ENCODE measurements at places on chromosomes 4 and X.

DNA sequence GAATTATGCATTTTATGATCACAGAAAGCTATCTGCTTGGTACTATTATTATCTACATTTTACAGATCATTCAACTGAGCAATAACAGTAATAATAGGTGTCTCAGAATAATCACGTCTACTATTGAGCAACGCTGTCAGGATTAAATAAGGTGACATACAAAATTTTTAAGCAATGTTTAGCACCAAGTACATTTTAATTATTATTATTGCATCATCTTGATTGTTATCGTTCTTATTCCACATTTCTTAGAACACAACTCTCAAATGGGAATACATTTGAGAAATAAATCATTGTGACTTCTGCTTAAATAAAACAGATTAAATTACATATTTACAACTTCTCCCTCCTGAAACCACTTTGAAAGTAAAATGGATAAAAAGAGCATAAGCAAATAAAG, 1083.5 kb upstream of the ADGRL3 start:
- DNase-seq, result no peak

DNA sequence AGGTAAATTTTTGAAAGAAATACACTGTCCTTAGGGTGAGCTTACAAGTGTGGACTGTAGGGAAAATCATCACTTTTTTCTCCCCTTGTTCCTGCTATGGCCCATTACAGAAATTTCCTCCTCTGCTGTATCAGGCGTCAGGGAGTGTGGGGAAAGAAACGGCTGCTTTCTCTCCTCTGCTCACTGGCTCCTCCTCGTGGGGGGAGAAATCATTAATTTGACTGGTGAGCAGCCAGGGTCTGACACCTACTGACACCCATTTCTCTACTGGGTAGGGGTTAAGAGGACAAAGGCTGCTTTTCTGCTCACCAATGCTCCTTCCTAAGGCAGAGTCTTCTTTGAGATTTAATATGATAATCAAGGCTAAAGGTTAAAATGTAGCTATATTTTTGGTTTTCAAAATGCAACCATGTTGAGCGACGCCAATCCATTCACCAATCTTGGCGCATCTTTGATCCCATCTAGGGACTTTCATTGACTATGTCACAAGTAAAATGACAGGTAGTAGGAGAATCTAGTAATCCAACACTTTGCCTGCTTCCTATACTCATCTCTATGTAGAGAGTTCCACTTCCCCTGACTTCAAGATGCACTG, 25.1 kb downstream of the SETD7 start:
- DNase-seq, result peak; percentile 58

GRCh38 chr4:86755388-86755787, 93.8 kb downstream of the SLC10A6 start:
- no peak for DNase-seq

DNA sequence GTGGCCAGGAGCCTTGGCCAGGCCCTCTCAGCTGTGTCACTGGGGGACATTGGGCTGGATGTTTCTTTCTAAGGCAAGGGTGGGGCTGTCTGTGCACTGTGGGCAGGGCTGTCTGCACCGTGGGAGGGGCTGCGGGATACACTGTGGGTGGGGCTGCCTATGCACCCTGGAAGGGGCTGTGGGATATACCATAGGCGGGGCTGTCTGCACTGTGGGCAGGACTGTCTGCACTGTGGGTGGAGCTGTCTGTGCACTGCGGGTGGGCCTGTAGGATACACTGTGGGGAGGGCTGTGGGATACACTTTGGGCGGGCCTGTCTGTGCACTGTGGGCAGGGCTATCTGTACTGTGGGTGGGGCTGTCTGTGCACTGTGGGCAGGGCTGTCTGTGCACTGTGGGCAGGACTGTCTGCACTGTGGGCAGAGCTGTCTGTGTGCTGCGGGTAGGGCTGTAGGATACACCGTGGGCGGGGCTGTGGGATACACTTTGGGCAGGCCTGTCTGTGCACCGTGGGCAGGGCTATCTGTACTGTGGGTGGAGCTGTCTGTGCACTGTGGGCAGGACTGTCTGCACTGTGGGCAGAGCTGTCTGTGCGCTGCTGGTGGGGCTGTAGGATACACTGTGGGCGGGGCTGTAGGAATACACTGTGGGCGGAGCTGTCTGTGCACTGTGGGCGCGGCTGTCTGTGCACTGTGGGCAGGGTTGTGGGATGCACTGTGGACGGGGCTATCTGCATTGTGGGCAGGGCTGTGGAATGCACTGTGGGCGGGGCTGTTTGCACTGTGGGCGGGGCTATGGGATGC, 31.1 kb downstream of the ACOX3 start:
- peak; percentile 67 for DNase-seq

GRCh38 chr4:185879666-185880312, 67.8 kb upstream of the SORBS2 start:
- no peak for DNase-seq

GRCh38 chr4:14807856-14808255, 194.4 kb upstream of the CPEB2 start:
- DNase-seq, result no peak

- no peak for DNase-seq
Measured at GRCh38 chr4:150206265-150206664, 128.0 kb downstream of the DCLK2 start.

- DNase-seq, result no peak
Measured at GRCh38 chrX:34805951-34806350, 136.6 kb upstream of the FAM47B start.

DNA sequence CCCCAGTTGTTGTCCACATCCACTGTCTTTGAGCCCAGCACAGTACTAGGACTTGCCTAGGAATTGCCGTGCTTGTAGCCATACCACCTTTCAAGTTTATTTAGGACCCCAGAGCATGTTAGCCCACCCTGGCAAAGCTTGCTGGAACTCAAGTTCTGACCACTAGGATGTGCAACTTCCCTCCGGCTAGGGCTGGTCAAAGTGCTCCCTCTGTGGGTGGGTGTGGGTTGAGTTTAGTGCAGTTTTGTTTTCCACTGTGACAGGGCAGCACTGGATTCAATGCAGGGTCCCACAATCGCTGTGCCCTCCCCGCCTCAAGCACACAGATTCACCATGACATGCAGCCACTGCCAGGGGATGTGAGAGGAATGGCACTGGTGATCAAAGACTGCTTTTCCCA, 96.0 kb downstream of the RASGEF1B start:
- no peak for DNase-seq

DNA sequence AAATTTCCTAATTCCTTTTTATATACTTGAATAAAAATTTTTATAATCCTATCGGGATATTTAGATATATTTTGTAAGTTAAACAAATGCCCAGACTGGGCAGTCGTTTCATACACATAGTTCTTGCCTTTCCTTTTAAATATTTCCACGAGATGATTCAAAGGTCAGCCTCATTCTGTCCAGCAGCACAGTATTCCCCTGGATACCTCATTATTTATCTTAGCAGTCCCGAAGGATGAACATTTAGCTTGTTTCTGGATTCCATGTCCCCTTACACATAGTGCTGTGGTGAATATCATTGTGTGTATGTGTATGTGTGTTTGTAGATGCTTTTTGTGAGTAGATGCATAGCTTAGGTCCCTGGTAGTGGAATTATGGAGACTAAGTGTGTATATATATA, 38.3 kb downstream of the RAPGEF2 start:
- DNase-seq, result no peak

DNA sequence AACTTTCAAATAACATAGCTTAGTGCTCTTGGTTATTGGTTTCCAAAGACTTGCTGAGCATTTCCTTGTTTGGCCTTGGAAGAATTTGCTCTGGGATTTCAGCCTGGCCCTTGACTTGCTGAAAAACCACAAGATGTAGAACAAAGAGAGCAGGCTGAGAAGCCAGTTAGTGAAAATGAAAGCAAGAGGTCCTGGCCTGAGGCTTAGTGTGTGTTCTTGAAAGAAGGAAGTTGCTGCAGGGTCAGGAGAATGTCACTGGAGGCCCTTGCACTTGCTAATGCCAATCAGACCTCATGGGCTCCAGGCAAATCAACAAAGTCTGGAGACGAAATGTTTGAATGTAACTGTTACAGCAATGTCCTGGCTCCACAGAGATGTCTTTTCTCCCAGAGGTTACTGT, 79.4 kb downstream of the SYNPO2 start:
- DNase-seq, result no peak

DNA sequence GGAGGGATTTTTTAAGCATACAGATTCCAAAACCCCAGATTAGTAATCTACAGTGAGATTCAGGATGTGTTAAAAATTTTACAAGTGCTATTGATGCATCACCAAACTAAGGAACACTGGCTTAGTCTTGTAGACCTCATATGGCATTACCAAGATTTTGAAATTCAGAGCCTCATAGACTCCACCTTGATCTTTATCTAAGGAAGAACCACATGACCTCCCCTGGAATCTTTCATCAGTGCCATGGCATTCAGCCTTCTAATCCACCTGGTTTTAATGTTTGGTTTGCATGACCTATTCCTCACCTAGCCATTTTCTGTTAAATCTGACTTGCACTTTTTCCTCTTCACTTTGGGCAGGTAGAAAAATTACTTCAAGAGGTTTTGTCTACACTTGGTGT, 171.6 kb downstream of the NKX6-1 start:
- DNase-seq, result no peak

GRCh38 chr4:145920205-145920604, 18.4 kb downstream of the ZNF827 start:
- no peak for DNase-seq

- no peak for DNase-seq
Measured at GRCh38 chr4:94603170-94603747, 151.5 kb downstream of the PDLIM5 start.

GRCh38 chr4:179631321-179631720, 2189.1 kb upstream of the AGA start:
- DNase-seq, result no peak

DNA sequence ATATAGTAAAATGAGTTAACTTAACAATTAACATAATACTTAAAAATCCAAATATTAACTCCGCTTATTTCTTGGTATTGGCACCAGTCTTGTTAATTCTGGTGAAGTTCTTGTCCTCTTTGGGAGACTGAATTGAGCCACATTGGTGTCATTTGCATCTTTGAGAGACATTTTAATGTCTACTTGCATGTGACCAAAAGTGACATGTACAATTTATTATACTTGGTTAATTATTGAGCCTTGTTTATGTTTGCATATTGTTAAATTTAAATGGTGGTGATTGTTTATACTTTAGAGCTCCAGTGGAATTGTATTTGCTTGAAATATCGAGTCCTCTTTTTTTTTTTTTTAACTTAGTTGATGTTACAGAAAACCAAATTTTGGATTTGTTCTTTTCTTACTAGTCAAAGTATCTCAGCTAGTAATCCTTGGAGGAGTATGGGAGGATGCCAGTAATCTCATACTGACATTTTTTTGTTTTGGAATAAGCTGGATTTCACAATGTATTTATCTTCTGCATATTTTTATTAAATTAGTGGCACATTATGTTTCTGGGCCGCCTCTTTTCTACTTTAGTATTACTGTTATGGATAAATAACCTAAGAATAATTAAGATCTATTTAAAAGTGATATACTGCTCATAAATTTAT, 3.9 kb downstream of the SPCS3 start:
- no peak for DNase-seq

Data from hematopoietic multipotent progenitor cell treated with erythropoietin and hydrocortisone succinate and interleukin-3 and kit ligand, for 15 days (in vitro differentiated cells).